ENCODE measurements at places on chromosomes 3 and 15.
A peak's percentile ranks its signal among the peaks of the same experiment; 100 is the strongest.

DNA sequence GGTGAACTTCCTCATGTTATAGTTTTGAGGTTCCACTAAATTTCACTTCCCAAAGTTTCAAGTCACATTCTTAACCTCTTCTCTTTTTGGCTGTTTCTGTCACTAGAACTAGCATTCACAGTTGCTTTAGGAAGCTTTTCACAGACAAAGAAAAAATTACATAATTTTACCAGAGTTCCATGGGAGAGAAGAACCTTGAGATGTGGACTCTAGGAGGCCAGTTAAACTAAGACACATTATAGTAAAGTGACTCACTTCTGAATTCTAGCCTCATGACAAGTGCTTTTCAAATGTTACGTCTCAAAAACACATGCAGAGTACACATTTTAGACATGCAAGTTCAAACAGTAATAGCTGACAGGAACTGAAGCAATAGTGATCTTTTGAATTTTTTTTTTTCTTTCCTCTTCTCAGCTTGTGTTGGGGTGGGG is 39.9 kb upstream of the LRTM1 start:
- no peak for DNase-seq

- no peak for DNase-seq
These were observed 266.2 kb downstream of the NLGN1 start for GRCh38 chr3:173663696-173664111.

- no peak for DNase-seq
These were observed 49.5 kb upstream of the MCF2L2 start for GRCh38 chr3:183477801-183478456.

DNA sequence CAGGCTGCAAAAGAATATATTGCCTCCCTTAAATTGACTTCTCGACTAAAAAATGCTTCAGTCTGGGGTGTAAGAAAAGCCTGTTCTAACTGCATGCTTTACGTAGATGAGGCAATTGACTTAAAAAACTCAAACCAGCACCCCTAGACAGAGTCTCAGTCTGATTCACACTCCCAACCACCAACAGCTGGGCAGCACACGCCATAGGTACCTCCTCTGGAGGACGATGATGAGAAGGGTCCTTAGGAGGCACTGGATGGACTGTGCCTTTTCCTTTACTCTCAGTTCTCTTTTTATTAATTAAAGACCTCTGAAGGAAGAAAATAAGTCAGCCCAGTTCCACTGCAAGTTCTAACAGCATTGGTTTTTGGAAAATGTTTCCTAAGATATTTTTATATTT is 175.0 kb downstream of the PDZRN3 start:
- DNase-seq, result no peak

DNA sequence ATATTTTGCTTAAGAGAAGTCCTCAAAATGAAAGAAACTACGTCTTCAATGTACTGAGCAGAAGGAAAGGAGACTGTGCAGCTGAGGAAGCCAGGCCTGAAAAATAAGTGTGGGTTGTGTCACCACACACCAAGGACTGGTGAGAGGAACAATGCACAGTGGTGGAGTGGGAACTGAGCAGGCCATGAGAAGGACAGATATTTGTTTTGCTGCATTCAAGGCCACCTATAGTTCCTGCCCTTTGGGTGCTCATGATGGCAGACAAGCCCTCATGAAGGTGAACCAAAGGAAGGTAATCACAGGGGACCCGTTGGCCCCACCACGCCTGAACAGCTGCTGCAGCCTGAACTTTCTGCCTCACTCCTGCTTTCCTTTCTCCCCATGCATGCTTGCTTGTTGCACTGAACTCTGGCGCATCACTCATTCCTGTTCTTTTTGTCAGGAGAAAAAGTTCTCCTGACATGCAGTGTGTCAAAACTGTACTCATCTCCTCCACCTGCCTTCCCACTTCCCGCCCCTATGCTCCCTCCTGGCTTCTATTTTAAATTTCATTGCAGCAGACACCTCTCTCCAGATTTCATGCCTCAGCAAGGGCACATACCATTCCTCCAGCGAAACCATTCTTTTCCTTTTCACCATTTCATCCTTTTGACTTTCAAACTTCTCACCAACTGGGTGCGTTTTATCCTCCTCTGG is 2.2 kb upstream of the RNF7 start:
- no peak for DNase-seq

GRCh38 chr15:98428253-98428989 is 219.9 kb upstream of the IGF1R start:
- peak; percentile 68 for DNase-seq

DNA sequence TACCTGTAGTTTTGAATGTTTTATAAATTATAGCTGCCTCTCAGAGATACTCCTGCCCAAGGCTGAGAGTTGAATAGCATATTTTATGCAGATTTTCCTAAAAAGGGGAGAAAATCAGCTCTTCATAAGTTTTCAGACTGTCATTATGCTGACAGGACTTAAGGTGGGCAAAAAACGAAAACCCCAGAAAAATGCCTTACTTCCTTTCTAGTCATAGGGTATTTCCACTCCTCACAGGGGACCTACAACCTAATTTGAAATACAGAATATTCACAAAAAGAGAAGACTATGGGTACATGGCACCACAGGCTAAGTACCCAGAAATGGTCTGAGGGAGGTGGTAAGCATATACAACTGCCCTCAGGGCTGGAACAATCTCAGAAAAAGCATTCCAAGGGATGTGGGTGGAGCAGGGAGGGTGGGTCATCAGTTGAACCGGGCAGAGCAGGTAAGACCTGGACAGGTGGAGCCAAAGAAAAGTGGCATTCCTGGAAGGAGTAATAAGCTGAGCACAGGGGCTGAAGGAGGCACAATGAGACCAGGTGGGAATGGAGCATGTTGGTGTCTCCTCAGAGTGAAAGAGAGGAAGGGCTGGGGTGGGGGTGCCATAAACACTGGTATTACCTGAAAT is 10.6 kb upstream of the OXSR1 start:
- no peak for DNase-seq

DNA sequence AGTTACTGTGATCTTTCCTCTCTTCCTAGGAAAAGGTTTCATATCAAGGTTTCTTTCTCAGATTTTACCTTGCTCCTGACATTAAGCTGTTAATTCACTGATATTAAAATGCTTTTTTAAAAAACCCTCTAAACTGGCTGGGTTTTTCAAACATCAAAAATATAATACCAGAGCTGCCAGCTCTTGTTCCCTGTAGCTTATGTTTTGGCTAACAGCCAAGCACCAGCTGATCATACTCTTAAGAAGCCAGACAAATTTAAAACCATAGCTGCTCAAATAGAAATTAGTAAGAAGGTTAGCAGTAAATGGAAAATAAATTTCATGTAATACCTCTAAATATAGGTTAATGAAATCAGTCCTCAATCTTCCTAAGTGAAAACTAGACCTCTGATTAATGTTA is 657.5 kb downstream of the GRM7 start:
- DNase-seq, result no peak

- no peak for DNase-seq
These were observed 3.3 kb downstream of the CHRD start for GRCh38 chr3:184383033-184383740.

- DNase-seq, result no peak
These were observed 298.3 kb downstream of the MEX3B start for GRCh38 chr15:81747482-81747881.

DNA sequence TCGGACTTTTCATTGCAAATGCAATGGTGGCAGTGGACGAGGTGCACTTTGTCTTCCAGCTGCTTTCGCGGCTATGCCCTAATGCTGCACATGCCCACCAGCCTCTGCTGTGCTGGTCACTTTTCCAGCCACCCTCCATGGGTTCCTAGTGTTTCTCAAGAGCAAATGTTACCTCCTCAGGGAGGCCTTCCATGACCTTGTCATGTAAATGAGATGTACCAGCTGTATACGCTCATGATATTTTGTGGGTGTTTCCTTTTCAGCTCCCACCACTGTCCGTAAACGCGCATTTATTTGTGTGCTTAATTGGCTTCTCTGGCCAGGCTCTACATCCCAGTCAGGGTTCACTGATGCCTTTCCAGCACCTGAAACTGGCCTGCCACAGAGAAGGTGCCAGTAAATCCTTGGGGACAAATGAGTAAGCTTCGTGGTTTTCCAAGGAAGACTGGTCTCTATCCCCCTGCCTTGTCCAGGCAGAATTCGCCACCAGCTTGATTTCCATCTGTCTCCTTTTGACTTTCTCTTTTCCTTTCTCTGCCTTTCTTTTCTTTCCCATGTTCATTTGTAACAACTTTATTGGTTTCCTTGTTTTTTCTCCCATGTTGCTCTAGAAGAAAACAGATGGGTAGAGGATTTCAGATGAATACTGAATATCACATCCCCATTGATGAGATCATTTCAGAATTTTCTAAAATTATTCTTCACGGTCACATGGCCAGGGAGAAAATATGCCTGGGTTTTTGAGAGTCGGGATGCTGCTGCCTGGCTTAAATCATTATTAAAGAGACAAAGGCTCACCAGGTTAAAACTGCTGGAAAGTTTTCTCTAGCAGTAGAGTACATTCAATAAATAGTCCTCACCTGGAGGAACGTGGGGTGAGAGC is 82.5 kb downstream of the CHST2 start:
- no peak for DNase-seq

DNA sequence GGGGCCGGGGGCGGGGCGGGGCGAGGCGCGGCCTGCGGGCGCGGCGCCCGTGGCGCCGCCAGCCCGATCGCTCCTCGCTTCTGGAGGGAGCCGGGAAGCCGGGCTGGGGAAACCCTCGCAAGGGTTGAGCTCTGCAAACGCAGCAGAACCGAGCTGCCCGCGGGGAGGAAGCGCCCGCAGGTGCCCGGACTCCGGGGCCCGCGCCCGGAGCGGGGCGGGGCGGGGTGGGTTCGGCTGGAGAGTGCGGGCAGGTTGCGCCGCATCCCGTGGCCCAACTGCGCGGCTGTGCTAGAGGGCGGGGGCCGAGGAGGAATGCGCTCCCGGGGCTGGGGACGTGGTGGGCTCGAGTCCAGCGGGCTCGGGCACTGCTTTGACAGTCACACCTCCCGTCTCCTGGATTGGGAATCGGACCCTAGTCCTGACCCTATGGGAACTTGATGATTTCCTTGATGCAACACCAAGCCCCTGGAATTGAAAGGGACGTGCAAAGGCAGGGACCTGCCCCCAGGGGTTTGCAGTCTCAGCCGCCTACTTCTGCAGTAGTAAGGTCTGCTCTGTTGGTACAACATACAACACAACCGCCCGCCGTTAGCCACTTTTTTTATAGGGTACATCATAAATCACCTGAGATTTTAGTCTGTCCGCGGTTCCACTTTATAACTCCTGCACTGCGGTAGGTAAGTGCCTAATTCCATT is 34.3 kb downstream of the ZBTB38 start:
- peak; percentile 33 for DNase-seq

GRCh38 chr3:99846477-99847160 is 29.0 kb downstream of the CMSS1 start:
- DNase-seq, result no peak

DNA sequence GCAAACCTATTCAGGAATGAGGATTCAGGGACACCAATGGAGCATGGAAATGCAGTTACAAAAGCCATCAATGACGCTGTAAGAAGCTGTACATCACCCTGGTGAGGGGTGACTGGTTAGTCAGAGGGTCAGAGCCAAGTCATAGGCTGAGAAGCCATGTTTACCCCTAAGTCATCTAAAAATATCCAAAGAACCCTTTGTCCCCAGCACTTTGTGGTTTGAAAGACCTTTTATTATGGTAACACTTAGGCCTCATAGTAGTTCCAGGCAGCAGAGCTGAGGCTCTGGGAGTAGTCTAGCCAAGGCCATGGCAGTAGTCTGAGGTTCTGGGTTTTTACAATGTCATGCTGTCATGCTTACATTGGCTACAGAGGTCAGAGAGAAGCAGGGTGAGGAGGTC is 131.2 kb downstream of the CTNNB1 start:
- no peak for DNase-seq

- DNase-seq, result no peak
These were observed 12.6 kb downstream of the ATP2C1 start for GRCh38 chr3:130906374-130906995.

DNA sequence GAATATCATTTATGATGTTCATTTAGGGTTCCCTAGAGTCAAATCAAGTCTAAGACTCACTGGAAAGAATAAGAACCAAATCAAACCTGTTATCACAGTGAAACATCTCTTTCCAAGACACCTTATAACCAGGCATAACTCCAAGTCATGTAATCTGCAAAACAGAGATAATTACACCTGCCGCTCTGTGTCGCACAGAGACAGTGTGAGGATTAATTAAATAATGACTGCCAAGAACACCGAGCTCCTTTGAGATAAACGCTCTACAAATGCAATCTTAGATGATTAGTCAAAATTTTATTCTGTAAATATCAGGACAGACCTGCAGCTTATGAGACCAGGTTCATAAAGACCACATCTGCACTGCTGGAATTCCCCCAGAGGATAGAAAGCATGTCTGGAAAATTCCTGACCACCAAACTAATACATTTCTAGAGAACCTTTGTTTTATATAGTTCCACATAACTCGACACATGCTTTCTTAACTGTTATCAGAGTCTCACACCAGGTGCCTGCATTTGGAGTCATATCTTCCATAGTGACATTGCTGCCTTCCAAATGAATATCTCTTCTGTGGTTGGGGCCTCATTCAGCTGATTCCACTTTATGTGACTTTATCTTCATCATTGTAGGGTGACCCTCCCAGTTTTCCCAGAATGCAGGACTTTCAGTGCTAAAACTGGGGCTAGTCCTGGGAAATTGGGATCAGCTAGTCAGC is 252.8 kb downstream of the CD47 start:
- DNase-seq, result no peak

- DNase-seq, result no peak
These were observed 239.4 kb downstream of the ADAMTSL3 start for GRCh38 chr15:83893308-83893707.

DNA sequence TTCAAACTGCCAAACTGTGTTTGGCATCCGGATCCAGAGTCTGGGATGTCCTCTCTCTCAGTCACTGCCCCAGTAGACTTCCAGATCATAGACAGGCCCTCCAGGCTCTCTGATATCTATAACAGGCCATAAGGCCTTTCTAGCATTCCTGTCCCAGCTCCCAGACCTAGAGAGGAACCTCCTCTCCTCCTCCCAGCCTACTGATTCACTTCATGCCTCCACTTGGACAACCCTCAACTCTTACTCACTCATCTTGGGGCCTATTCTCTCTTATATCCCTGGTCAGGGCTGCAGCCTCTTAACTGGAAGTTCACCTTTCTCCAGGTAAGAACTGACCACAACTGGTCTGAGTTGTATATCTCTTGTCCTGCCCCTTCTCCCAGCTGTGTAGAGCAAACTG is 253.7 kb upstream of the TRIM42 start:
- no peak for DNase-seq

DNA sequence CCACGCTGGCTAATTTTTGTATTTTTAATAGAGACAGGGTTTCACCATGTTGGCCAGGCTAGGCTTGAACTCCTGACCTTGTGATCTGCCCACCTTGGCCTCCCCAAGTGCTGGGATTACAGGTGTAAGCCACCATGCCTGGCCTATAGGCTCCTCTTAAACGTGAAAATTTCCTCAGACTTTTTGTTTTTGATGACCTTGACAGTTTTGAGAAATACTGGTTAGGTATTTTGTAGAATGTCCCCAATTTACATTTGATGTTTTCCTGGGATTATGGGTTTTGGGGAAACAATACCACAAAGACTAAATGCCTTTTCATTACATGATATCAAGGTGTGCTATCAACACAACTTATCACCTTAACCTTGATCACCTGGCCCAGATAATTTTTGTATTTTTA is 20.7 kb downstream of the BCL2A1 start:
- DNase-seq, result no peak

- no peak for DNase-seq
These were observed 1.0 kb upstream of the CD200R1L start for GRCh38 chr3:112847692-112848091.

GRCh38 chr3:152778022-152778421 is 56.9 kb upstream of the P2RY1 start:
- no peak for DNase-seq

GRCh38 chr3:120569222-120570057 is 26.7 kb upstream of the NDUFB4 start:
- no peak for DNase-seq
